ENCODE measurements at places on chromosomes 7 and 10.

- DNase-seq, result peak; percentile 60
Observed at GRCh38 chr7:12524794-12525386, 45.6 kb upstream of the SCIN start.

DNA sequence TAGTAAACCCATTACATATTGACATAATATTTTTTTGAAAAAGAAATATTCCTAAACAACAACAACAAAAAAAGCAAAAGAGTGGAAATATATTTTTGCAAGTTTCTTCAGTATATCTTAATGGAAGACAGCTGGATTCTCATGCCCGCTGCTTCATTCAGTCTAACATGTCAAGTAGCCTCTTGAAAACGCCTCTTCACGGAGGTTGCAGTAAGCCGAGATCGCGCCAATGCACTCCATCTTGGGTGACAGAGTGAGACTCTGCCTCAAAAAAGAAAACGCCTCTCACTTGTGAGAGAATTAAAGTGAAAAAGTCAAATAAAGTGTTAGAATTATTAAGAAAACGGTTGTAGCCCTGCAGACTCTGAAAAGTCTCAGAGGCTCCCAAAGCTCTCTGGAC is 1.3 kb downstream of the CUTC start:
- no peak for DNase-seq

GRCh38 chr7:85688712-85689111 is 501.9 kb upstream of the SEMA3D start:
- DNase-seq, result no peak

- no peak for DNase-seq
Observed at GRCh38 chr10:125102246-125102645, 58.1 kb downstream of the CTBP2 start.

- no peak for DNase-seq
Observed at GRCh38 chr10:34273340-34273739, 541.8 kb downstream of the PARD3 start.

DNA sequence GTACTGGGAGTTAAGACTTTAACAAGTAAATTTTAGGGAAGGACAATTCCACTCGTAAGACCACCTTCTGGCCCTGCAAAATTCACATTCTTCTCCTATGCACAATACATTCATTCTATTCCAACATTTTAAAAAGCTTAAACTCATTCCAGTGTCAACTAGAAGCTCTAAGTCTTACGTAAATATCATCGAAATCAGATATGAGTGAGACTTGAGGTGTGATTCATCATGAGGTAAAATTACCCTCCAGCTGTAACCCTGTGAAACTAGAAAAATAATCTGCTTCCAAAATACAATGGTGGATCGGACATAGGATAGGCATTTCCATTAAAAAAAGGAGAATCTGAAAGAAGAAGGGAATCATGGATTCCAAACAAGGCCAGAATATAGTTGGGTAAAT is 370.3 kb downstream of the CDC14C start:
- DNase-seq, result no peak

DNA sequence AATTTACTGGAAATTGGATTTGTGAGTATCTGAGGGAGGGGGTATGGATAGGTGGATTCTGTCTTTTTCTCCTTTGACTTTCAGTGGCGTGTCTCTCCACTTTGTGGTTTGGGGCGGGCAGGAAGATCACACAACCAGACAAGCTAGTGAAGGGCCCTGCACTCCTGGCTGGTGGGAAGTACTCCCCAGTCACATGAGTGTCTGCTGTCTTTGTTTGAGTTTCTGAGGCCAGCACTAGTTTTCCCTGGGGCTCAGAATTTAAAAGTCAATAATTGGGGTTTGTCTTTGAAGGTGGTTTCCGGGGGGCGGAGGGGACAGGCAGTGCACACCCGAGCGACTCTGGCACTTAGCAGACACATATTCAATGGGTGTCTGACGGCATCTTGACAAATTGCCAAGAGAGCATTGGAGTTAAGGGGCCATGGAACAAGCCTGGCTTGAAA is 120.1 kb downstream of the WDFY4 start:
- DNase-seq, result no peak

DNA sequence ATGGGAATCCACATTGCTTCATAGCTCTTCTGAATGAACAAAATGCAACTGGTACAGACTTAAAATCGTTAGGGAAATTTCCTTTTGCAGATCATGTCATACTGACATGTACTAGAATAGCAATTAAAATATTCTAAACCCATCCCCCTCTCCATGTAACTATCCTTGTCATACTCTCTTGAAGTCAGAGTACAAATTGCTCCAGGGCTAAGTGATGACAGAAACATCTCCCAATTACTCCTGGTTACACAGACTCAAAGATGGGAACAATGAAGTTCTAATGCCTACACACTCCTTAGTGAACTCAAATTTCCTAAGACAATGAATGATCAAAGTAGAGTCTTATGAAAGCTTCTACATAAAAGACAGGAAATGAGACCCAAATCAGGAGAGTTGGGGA is 87.2 kb downstream of the PDE1C start:
- DNase-seq, result no peak

DNA sequence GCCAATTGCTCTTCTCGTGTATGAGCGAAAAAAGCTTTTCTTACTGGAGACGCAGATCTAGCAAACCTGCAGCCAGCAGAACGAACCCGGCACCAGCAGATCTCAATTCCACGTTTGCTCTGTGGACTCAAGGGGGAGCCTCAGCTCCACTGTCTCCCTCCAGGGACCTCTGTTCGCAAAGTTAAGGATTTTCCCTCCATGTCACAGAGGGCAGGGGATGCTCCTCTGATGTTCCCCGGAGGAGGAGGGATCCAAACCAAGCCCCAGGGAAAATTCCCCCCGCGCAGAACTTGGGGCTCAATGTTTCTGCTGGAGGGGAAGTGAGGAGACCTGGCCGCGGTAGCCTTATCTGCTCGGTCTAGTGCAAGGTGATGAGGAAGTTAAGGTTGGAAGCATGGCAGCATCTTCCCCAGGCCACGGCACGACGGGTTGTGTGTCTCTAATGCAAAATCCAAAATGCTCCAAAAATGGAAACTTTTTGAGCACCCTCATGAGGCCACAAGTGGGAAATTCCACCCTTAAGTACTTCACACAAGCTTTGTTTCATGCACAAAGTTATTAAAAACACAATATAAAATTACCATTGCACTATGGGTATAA is 9.0 kb downstream of the IQCE start:
- no peak for DNase-seq

DNA sequence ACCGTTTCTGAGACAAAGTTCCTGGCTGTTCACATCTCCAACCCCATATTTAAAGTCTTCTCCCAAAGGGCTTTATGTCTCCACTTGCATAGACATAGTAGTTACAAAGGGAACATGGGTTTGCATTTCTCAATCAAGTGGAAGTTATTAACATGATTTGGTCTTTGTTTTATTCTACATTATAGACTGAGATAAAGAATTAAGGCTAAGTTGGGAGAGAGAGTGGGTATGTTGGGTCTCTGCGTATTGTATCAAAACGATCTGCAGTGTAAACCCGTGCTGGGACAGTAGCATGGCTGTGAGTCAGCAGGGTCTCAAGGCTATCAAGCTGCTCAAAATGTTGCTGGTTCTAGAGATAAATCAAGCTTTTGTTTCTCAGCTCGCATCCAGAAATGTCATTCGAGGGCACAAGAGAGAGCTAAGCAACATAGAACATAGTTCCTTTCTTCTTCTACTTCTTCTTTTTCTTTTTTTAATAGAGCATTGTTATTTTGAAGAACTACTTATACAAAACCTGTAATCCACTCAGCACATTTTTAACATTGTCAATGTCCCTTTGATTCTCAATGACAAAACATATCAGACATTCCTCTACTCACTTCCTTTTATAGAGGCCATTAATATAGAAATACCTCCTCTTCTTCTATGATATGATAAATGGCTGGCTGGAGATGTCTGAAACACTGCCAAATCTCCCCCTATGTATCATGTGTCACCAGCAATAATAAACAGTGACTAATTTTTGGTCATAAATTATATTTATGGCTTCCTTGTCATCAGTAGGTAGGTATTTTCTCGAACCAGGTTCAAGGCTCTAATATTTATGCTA is 34.5 kb upstream of the RHOBTB1 start:
- DNase-seq, result peak; percentile 54

GRCh38 chr10:132436861-132437410 is 39.9 kb downstream of the PWWP2B start:
- DNase-seq, result no peak

- no peak for DNase-seq
Observed at GRCh38 chr10:38025283-38025682, 14.8 kb downstream of the ZNF33A start.

DNA sequence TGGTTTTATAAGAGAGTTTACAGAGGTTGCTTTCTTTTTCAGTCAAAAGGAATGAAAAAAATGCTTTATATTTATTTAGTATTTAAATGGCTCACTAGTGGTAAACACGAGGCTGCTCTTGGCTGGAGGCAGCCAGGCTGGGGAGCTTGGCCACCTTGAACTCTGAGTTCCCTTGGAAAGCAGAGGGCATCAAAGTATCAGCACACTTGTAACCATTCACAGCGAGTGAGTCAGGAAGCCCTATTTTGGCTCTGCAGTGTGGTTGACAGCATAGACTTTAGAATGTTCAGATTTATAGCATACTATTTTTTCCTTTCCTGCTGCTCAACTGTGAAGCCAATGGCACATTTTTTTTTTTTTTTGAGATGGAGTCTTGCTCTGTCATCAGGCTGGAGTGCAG is 51.6 kb downstream of the CYCS start:
- DNase-seq, result no peak

- DNase-seq, result no peak
Observed at GRCh38 chr7:90797596-90797995, 201.5 kb downstream of the CDK14 start.

DNA sequence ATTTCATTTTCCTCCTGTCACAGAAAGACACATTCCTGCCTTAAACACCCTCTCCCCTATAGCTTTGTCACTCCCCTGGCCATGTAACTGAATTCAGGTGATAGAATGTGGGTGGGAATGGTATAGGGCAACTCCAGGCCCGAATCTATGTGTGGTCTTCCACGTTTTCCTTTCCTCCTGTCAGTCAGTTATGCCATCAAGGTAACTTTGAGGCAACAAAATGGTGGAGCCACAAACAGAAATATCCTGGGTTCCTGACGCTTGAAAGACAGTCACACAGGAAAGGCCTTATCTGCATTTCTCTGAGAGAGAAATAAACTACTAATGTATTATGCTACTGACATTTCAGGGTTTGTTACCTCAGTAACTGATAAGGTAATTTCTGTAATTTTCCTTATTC is 326.8 kb downstream of the HPSE2 start:
- DNase-seq, result no peak

- DNase-seq, result no peak
Observed at GRCh38 chr10:129163531-129163930, 303.5 kb upstream of the MGMT start.

DNA sequence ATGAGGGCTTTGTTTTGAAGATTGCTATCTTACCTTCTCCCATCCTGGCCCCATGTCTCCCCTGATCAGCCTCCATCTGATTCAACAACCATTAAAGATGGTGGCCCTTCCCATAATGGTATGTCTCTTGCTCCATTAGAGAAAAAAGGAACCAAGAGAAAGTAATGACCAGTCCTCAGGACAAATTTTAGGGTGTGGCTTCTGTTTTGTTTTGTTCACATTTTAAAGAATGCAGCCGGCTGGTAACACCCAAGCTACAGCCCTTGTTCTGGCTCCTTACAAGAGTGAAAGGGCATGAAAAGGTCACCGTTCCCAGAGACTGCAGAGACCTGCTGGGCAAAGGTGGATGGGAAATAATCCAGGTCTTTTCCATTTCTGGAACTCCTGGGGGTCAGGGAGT is 287.9 kb upstream of the NEBL start:
- no peak for DNase-seq

GRCh38 chr7:37209195-37209594 is 239.5 kb downstream of the ELMO1 start:
- no peak for DNase-seq

- no peak for DNase-seq
Observed at GRCh38 chr7:44759246-44759645, 10.6 kb downstream of the ZMIZ2 start.

DNA sequence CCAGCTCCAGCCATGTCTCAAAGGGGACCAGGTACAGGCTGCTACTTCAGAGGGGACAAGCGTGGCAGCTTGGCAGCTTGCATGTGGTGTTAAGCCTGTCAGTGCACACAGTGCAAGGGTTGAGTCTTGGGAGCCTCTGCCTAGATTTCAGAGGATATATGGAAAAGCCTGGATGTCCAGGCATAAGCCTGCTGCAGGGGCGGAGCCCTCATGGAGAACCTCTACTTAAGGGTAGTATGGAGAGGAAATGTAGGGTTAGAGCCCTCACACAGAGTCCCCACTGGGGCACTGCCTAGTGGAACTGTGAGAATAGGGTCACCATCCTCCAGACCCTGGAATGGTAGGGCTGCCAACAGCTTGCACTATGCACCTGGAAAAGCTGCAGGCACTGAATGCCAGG is 7.7 kb upstream of the NT5C3A start:
- no peak for DNase-seq

DNA sequence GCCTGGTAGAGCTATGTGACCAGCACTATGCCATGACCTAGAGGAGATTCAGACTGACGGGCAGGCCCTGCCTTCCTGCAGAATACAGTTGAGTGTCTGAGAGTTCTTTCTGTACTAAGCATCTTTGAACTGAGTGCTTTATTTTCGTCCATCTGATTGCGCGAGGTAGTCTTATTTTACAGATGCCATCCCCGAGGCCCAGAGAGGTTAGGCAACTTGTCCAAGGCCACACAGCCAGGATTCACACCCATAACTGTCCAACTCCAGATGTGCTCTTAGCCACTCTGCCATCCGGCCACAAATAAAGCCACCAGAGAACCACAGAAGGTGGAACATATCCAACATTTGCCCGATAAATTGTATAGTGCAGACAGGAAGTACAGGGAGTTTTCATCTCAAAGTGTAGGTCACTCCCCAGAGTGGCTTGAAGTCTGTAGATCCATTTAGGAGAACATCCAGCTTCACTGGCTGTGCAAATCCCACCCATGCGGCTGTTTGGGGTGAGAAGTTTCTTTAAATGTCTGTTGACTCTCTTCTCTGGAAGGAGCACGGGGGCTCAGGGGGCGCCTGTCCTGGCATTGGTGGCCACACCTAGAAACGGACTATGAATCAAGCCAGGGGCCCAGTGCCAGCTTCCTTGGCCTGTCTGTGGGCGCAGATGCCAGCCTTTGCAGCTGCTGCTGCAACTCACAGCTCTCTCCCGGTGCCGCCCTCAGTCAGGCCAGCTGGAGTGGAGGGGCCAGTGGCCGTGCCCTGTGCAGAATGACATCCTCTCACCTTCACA is 11.1 kb downstream of the CHST3 start:
- no peak for DNase-seq

- DNase-seq, result no peak
Observed at GRCh38 chr10:70433581-70434280, 7.8 kb downstream of the NODAL start.

GRCh38 chr7:24778543-24779282 is 21.4 kb upstream of the GSDME start:
- DNase-seq, result no peak

All from HCT116 (cell line).